GM04503 (cell line): ENCODE measurements at places on chromosomes 1 and 21.

DNA sequence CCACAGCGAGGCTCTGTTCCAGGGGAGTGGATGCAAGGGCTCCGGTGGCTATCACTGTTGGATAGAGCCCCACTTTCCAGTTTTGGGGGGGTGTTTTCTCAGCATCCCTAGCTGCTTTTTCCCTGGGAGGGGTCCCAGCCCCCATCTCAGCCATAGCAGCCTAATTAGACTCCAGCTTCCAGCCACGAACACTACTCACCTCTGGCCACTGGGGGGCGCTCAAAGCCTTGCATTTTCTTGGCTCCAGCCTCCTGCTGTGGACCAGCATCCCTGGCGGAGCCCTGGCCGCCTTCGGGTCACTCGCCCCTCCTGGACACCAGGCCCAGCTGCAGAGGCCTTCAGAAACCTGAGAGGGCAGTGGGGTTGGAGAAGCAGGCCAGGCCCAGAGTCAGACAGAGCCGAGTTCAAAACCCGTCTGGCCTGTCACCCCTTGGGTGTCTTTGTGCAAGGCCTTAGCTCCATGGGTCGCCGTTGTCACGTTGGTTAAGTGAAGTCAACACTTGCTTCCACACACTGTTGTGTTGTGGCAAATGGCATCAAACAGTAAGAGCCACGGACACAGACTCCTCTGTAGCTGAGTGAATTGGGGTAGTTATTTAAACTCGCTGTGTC is 93.5 kb upstream of the ACTL8 start:
- DNase-seq, result peak; percentile 4

GRCh38 chr1:159707472-159708260 is 6.7 kb downstream of the CRP start:
- DNase-seq, result no peak

- DNase-seq, result no peak
Measured at GRCh38 chr1:76158126-76158525, 83.6 kb downstream of the ST6GALNAC3 start.

DNA sequence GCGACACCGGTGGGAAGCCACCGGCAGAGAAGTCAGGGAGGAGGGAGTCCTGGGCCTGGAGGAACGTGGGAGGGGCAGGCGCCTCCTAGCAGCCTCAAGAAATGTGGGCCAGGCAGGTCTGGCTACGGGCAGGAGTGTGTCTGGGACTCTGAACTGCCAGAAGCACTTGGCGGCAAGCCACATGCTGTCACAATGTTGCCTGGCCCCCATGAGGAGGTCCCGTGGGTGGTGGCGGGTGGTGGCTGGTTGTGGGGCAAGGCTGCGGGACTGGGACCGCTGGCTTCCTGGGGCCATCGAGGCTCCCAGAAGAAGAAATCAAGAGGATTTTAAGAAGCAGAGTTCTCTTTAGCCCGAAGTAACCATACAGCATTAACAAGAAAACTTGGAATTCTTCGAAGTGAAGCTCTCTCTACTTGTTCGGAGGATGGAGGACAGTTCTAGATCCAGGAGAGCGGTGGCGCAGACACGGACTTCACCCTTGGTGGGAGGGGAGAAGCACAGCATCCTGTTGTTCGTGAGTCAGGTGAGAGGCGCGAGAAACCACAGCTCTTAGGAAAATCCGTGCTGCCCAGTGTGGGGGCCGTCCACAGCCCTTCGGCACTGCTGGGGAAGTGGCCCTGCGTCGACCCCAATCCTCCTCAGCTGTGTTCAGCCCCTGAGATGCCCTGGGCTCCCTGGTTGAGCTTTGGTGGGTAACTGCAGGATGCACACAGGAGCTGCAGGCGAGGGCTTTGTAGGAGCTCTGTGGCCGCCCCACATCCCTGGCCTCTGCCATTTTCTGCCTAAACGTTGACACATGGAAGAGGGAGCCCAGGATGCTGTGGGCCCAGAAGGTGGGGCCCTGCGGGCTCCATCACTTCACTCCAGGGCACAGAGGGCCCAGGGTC is 12.4 kb downstream of the SKI start:
- no peak for DNase-seq

DNA sequence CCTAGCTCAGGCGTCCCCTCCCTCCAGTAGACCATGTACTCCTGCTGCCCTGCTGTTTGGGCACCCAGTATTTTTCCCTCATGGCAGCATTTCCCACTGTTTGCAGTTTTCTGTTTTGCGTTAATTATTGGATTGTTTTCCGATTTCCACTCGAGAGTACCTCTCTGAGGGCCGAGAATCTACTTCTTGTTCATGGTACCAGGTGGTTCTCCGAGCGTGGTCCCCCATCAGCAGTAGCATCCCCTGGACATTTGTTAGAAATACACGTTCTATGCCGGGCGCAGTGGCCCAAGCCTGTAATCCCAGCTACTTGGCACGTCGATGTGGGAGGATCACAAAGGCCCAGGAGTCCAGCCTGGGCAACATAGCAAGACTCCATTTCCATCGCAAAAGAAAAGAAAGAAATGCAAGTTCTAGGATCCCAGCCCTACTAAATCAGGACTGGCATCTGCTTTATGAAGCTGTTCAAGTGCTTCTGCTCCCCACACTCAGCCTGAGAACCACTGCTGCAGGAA is 690 bp downstream of the RRP1 start:
- DNase-seq, result no peak

GRCh38 chr21:37645848-37646247 is 270.4 kb downstream of the KCNJ6 start:
- DNase-seq, result no peak

- DNase-seq, result no peak
Measured at GRCh38 chr1:234840253-234840652, 230.3 kb upstream of the IRF2BP2 start.

DNA sequence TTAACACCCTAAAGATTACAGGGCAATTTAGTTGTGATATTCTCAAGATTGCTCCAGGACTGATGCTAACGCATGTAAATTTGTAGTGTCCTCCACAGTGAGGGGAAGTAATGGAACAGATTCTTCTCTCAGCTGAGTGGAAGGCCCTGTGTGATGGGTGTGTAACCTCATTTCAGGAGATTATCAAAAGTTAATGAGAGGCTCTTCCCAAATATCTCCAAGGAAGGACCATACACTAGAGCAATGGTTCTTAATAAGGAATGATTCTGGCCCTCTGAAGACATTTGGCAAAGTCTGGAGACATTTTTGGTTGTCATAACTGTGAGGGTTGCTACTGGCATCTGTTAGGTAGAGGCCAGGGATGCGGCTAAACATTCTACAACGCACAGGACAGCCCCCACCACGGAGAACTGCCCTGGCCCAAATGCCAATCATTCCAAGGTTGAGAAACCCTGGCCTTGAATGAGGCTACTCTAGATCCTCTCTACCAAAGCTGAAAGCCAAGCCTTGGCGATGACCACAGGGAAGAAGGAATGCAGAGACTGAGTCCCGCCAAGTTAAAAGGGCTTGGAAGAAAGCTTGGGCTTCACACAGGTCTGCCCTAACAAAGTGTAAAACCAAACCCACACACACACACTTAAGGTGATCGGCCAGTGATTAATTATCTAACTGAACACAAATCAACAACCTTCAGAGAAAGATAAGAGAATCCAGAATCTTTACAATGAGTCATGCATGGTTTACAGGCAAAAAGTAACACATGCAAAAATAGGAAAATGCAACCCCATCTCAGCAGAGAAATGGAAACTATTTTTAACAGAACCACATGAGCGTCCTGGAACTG is 135.8 kb downstream of the SYF2 start:
- peak; percentile 45 for DNase-seq

GRCh38 chr1:178291166-178291565 is 197.3 kb downstream of the RASAL2 start:
- DNase-seq, result no peak

GRCh38 chr1:46622344-46622743 is 5.7 kb upstream of the MOB3C start:
- DNase-seq, result no peak

DNA sequence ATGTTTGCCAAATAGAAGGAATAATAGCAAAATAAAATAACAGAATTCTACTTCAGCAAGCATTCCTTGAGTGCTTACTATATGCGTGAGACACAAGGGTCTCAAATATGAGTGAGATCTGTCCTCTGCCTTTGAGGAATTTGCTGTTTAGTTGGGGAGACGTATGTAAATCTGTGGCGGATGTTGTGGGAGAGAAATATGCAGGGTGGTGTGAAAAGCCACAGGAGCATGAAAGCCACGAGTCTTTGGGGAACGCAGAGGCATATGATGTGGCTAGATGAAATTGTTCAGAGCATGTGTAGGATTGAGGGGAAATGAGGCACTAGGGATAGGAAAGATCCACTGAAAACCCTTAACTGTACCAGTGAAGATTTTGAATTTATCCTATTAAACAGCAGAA is 244.4 kb downstream of the PBX1 start:
- DNase-seq, result no peak

DNA sequence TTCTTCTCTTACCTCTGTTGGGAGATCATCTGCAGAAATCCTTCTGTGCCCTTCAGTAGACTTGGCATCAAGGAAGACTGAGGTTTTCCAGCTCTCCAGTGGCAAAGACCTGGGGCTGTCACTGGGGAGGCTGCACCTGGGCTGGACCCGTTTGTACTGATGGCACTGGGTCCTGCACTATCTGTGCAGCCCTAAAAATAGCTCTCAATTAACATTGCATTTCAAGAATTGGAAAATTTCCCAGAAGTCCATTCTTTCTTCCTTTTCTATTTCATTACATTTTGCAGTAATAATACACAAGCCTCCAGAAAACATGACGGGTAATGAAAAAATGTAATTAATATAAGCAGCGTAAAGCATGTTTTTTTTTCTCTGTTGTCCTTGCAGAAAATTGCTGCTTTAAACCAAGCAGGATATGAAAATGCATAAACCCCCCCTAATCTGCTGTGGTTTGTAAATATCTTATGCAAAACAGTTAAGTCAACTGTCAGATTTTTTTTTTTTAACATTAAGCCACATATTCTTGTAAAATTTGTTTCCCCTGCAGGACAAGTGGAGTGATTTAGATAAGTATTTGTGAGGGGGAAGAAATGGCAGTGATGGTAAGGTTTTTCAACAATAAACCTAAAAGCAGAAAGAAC is 64.9 kb downstream of the LMO4 start:
- no peak for DNase-seq

GRCh38 chr1:206577626-206578025 is 34.6 kb downstream of the EIF2D start:
- no peak for DNase-seq

GRCh38 chr21:44299085-44299457 is 782 bp upstream of the PFKL start:
- no peak for DNase-seq

DNA sequence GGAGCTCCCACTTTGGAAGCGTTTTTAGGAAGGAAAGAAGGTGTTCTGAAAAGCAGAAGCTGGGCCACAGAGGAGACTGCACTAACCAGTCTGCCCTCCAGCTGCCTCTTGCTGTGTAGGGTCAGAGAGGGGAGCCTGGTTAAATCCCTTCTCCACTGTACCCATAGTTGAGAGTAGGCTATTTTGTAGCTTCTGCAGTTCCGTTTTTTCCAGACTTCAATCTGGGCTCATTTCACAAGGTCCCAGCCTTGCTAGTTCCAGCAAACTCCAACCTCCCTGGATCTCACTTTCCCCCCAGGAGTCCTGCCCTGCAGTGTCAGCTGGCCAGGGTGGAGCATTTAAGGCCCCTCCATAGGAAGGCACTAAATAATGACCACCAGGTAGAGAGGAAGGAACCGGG is 11.0 kb downstream of the TNN start:
- no peak for DNase-seq

- DNase-seq, result no peak
Measured at GRCh38 chr1:10045480-10046355, 13.0 kb downstream of the UBE4B start.

- no peak for DNase-seq
Measured at GRCh38 chr21:45322231-45322959, 34.7 kb upstream of the POFUT2 start.

DNA sequence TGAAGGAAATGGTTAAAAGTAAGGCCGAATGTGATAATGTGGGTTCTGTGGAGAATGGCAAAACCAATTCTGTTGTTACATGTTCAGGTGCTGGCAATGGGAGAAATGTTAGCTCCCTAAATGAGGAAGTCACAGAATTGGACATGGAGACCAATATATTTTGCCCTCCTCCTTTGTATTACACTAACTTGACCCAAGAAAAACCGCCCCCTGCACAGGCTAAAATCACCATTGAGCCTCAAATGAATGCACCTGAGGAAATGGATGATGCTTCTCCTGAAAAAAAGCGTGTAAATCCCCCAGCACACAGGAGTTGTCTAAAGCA is 932 bp downstream of the MAP10 start:
- DNase-seq, result no peak

DNA sequence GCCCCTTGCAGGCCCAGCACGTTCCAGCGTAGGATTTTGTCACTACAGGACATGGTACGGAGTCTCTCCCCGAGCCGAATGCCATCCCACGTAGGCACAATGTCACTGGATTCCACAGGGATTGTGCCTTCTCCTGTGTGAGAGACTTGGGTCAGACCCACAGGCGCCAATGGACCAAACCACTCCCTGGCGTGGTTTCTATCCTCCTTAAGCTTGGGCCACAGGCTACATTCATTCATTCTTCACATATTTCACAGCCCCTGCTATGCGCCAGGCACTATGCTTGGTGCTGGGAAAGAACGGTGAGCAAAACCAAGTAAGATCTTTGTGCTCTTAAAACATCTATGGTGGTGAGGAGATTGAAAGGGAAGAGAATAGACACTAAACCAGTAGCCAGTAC is 18.7 kb downstream of the CHRNB2 start:
- DNase-seq, result no peak

DNA sequence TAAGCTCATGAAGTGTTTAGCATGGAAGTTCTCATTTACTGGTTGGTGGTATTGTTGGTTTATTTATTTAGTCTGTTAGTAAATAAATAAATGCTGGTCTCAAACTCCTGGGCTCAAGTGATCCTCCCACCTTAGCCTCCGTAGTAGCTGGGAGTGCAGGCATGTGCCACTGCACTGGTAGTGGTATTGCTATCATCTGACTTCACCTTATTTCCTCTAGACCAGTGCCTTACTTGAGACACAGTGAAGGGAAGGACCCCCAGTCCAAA is 1.4 kb upstream of the SLC2A1 start:
- no peak for DNase-seq

DNA sequence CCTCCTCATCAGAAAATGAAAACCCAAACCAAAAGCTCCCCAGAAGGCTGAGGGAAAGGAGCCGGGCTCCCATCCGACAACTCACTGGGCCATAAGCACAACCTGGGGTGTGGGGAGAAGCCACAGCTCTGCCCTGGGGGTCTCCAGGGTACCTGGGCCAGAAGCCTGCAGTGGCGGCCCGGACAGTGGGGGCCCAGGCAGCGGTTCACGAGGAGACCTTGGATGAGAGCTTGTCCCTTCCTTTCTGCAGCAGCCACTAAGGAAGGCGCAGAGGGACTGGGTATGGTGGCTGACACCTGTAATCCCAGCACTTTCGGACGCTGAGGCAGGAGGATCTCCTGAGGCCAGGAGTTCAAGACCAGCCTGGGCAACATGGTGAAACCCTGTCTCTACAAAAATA is 17.5 kb upstream of the TRAPPC10 start:
- no peak for DNase-seq
